ENCODE measurements at places on chromosomes 6 and 20. TPM values are rescaled to one million over a fixed set of nuclear protein-coding genes. Genes with fewer than 3 reads are reported as not detected.

The RSPH4A gene
- 0.56 TPM for total RNA-seq

The PAX1 gene
- total RNA-seq = not detected

The CNR1 gene
- total RNA-seq = not detected

The TP53RK gene
- 4.5 TPM for total RNA-seq

The AVP gene
- total RNA-seq = 0.56 TPM

Measured in CD4-positive, alpha-beta T cell (primary cell).